CD8-positive, alpha-beta memory T cell (primary cell): ENCODE measurements at places on chromosomes 5 and 9. TPM values are rescaled to one million over a fixed set of nuclear protein-coding genes. Genes with fewer than 3 reads are reported as not detected.

PPP3R2 gene
- not detected for total RNA-seq

FAM151B gene
- 0.24 TPM for total RNA-seq

CCL21 gene
- not detected for total RNA-seq

NR5A1 gene
- not detected for total RNA-seq

PCDHGA10 gene
- total RNA-seq = 0.16 TPM

DNA sequence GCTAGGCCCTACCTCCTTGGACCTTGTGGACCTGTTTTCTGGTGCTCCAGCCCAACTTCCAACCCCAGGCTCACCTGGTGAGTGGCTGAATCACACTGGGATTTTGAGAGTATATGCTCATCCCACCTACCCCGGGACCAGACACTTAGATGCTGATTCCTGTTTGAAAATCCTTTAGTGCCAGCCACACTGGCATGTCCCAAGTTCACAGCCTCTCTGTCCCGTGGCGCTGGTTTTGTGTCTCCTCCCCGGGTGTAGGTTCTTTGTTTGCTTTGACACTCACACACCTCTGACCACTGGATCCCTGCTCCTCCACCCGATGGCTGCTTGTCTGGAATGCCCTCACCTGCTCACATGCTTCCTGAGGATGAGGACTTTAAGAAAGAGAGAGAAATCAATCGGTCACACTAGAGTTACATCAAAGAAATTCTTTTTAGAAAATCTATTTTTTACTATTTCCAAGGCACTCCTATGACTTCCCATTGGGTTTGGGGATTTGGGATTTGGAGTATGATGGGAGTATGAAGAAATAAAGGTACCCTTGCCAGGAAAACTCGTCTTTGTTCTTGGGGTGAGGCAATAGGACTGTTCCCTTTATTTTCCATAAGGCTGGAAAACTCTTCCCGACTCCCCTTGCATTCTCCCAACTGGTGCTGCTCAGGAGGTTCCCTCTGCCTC lies 7.3 kb upstream of the SLC25A48 start:
- no peak overlapping the region for H3K27ac ChIP-seq
- no peak overlapping the region for H3K4me3 ChIP-seq
- no peak for DNase-seq
- H3K27me3 ChIP-seq = no peaks in the 10 kb centered on the region
- no peaks in the 10 kb centered on the region for H3K36me3 ChIP-seq

DNA sequence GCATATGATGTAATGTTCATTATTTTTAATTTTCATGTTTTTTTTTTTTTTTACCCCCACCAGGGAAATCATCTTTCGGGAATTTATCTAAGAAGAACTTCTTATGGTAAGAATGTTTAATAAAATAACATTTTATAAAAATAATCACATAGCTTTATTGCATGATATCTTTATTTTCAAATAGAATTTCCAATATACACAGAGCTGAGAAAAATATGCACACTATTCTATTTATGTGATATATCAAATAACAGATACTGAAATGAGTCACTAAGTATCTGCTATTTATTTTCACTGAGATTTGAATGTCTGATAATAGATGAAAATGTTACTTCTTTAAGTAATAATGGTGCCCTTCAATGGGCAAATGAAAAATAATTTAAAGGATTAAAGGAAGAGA lies 1217.3 kb downstream of the MAT2B start:
- no peak overlapping the region for H3K27ac ChIP-seq
- no peaks in the 10 kb centered on the region for H3K36me3 ChIP-seq
- DNase-seq = no peak
- no peak overlapping the region for H3K4me3 ChIP-seq
- H3K27me3 ChIP-seq = no peaks in the 10 kb centered on the region
- no peaks in the 10 kb centered on the region for H3K4me1 ChIP-seq

DNA sequence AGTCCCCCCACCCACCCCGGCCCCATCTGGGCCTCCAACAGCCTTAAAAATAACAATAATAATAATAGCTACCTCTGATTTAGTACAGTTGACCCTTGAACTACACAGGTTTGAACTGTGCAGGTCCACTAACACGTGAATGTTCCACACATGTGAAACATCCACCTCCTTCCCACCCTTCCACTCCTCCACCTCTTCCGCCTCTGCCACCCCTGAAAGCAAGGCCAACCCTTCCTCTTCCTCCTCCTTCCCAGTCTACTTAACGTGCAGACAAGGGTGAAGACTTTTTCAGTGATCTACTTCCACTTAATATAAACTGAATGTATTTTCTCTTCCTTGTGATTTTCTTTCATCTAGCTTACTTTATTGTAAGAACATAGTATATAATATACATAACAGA lies 10.8 kb downstream of the PDGFRB start:
- H3K4me1 ChIP-seq = no peaks in the 10 kb centered on the region
- no peak overlapping the region for H3K27ac ChIP-seq
- H3K27me3 ChIP-seq = no peaks in the 10 kb centered on the region

DNA sequence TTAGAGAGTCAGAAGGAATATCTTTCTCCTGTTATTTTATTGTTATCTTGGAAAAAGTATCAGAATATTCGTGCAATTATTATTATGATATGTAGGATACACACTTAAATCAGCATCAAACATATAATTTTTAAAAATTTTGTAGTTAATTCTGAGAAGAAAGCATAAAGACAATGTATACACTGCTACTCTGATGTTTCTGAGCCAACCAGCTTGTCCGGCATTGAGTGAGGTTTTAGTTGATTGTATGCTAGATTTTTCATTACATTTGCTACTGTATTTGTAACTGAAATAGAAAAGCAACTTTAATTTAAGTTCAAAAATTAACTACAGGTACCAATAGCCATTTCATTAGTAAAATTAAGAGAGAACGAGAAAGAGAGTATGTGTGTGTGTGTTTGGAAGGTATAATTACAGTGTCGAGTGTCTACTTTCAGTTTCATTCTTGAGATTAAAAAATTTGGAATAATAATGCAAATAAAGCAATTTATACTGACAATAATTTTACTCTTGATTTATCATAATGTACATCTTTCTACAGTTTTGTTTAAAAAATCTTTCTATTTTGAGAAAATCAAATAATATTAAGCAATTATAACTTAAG lies 160.4 kb upstream of the CDH12 start:
- H3K27ac ChIP-seq = no peak overlapping the region
- DNase-seq = no peak
- H3K36me3 ChIP-seq = no peaks in the 10 kb centered on the region
- no peaks in the 10 kb centered on the region for H3K27me3 ChIP-seq
- no peak overlapping the region for H3K4me3 ChIP-seq
- no peaks in the 10 kb centered on the region for H3K4me1 ChIP-seq

DNA sequence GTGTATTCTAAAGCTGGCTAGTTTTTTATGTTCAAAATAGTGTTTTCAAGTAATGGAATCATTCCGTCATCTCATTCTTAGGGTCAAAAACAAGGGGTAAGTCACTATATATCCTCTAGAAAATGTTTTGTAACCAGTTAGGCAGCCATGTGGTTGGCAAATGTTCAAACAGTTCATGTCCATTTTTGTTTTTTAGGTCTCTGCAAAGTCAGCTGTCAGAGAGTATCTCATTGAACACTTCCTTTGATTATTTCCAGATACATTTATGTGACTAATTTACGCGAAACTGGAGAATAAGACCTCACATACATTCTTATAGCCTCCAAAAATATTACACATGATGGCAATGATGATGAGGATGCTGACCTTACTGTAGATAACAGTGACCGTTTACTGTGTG lies 50.4 kb downstream of the TRIO start:
- no peaks in the 10 kb centered on the region for H3K36me3 ChIP-seq
- H3K4me1 ChIP-seq = no peaks in the 10 kb centered on the region
- no peak overlapping the region for H3K27ac ChIP-seq

DNA sequence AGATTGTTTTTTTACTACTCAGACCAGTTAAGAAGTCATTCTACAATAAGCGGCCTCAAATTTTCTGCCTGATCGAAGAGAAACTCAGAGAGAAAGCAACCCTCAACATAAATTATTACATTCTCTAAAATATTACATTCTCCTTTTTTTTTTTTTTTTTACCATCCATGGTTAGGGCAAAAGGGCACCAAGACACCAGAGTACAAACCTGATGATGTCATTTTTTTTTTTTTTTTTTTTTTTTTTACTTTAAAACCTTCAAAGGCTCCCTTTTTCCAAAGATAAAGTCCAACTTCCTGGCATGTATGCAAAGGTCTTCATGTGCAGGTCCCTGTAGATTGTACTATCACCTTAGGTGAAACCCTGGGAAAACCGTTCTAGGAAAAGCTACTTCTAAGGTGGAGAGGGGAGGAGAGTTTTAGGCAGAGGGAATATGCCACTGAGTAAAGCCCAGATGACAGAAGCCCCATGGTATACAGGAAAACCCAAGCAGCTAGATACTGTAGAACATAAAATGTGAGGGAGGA lies 104.4 kb downstream of the SSBP2 start:
- H3K27ac ChIP-seq = no peak overlapping the region
- no peak overlapping the region for H3K4me3 ChIP-seq
- DNase-seq = no peak
- no peaks in the 10 kb centered on the region for H3K4me1 ChIP-seq

GRCh38 chr5:142749321-142749720 lies 20.9 kb upstream of the ARHGAP26 start:
- no peaks in the 10 kb centered on the region for H3K4me1 ChIP-seq
- no peak overlapping the region for H3K4me3 ChIP-seq
- DNase-seq = no peak

- H3K27me3 ChIP-seq = no peaks in the 10 kb centered on the region
- H3K4me3 ChIP-seq = no peak overlapping the region
- no peaks in the 10 kb centered on the region for H3K4me1 ChIP-seq
- DNase-seq = no peak
These were observed 292.3 kb downstream of the SMARCA2 start for GRCh38 chr9:2307480-2307879.

DNA sequence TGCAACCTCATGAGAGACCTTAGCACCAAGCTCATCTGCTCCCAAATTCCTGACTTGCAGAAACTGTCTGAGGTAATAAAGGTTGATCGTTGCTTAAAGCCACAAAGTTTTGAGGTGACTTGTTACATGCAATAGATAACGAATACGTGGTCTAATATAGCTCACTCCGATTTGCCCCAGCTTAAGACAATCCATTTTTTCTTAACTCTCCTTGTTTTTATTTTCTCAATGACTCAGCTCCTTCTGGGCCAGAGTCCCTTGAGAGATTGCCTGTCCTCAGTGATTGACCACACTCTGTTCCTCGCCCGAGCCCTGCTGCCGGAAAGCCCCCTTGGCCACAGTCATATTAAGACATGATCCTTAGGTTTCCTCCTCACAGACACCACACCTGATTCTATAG lies 63.7 kb upstream of the FANCC start:
- H3K4me3 ChIP-seq = no peak overlapping the region
- H3K4me1 ChIP-seq = no peaks in the 10 kb centered on the region
- H3K27me3 ChIP-seq = peaks cover 15% of the 10 kb centered on the region

DNA sequence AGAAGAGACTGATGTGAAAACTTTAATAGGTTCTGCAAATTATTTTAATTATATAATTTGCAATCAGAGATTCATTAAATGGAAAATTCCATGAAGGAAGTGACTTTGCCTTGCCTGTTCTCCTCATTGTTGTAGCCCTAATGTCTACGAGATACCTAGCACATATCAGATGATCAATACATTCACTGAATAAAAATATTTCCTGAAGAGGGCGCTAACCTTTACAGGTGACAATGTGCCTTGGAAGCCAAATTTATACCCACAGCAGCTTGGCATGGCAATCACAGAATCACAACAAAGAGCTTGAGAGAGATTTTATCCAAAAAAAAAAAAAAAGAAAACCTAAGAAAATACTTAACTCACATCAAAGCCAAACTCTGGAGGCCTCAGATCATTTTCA lies 17.4 kb downstream of the HAUS6 start:
- no peak overlapping the region for H3K4me3 ChIP-seq
- DNase-seq = no peak
- H3K4me1 ChIP-seq = no peaks in the 10 kb centered on the region
- H3K27me3 ChIP-seq = no peaks in the 10 kb centered on the region
- H3K27ac ChIP-seq = no peak overlapping the region

GRCh38 chr9:19445452-19445851 lies 36.6 kb downstream of the ACER2 start:
- DNase-seq = no peak
- no peak overlapping the region for H3K27ac ChIP-seq
- H3K36me3 ChIP-seq = no peaks in the 10 kb centered on the region

DNA sequence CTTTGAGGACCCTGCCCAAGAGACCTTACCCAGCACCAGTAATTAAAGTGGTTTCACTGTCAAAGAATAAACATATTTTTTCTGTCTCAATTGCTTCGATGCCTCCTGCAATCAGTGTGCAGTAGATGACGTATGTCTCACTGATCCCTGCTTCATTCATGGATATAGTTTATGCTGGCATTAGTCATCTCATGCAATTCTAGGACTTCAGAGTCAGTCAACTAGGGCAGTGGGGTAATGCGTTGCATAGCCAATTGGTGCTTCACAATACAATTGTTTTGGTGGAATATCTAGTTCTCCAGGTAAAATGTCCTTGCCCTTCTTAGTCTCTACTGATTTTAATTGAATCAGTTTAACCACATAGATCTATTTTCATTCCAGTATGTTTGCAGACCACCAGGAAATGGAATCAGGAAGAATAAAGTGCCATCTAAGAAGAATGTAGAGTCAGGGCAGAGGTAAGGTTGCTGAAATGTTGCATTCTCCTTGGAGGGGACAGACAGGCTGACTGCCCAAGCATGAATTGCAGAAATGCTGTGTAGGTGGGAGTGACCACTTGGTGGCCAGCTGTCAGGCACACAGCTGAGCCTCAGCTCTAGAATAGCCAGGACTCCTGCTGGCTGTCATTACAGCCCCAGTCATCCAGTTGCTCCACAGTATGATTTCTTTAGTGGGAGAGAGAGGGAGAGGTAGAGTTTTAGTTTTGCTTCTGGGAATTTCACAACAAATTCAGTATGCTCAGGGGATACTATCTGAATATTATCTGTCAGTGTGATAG lies 73.5 kb upstream of the MEGF10 start:
- no peaks in the 10 kb centered on the region for H3K4me1 ChIP-seq
- H3K27ac ChIP-seq = no peak overlapping the region
- no peak overlapping the region for H3K4me3 ChIP-seq
- H3K36me3 ChIP-seq = no peaks in the 10 kb centered on the region

DNA sequence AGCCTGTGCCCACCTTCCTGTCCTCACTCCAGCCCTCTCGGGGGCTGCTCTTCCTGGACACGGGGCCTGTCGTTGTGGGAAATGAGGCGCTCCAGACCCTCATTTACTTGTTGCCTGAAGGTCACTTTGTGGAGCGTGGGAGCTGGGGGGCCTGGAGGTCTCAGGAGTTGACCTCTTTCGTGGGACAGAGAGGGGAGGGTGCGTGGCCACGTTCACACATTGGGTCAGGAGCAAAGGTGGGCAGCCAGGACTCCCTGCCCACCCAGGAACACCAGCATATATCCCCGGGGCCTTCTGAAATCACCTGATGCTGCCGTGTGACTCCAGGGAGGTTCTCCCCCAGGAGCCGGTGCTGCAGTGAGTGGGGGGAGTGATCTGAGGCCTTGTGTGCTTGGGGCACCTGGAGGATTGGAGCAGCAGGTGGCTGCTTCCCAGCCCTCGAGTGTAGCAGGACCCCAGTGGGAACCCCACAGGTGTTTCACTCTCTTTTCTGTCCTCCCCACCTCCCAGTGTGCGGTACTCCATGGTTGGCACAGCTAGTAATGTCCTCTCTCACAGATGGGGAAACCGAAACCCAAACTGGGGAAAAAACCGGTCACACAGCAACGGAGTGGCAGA lies 20.3 kb downstream of the NCS1 start:
- H3K36me3 ChIP-seq = no peaks in the 10 kb centered on the region
- no peak overlapping the region for H3K27ac ChIP-seq
- DNase-seq = no peak
- no peaks in the 10 kb centered on the region for H3K4me1 ChIP-seq
- H3K4me3 ChIP-seq = no peak overlapping the region
- H3K27me3 ChIP-seq = no peaks in the 10 kb centered on the region

- no peaks in the 10 kb centered on the region for H3K27me3 ChIP-seq
- H3K4me1 ChIP-seq = peaks cover 9% of the 10 kb centered on the region
- H3K4me3 ChIP-seq = no peak overlapping the region
- no peak for DNase-seq
These were observed 21.3 kb upstream of the LMNB1 start for GRCh38 chr5:126755593-126755992.
